ENCODE measurements at places on chromosomes 2 and 18.

GRCh38 chr2:11234309-11234708, 79.0 kb downstream of the SLC66A3 start:
- DNase-seq = peak; percentile 8

DNA sequence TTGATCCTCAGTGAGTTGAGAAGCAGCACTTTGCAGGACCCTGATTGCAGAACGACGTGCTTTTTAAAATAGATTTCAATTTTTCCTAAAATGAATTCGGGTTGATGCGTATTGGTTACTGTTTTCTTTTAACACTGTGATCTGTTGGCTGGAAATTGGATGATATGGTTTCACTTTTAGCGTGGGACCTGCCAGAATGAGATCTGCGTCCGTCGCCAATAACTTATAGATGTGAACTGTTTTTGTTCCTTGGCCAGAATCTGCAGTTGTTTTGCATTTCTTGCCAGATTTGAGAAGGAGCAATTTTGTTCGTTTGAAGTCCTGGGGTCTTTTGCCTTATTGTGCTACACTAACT, 703 bp downstream of the UGGT1 start:
- no peak for DNase-seq

- DNase-seq = no peak
Measured at GRCh38 chr2:44119878-44120277, 48.8 kb upstream of the PPM1B start.

GRCh38 chr2:15050483-15050882, 418.0 kb downstream of the LRATD1 start:
- DNase-seq = no peak

DNA sequence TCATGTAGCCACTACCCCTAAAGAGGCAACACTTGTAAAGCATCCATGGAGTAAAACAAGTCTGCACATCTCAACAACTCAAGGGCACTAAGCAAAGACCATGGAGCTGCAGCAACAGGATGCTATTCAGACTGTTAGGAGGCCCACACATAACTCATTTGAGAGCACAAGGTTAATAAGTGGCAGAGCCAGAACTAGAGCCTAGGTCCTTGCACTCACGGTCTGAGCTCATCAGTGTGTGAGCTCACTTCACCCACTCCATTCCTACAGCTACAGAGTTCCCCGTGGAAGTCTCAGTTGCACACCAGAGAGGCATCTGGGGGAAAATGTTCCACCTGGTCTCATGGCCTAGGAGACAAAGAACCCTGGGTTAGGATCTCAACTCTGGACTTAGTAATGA, 35.0 kb downstream of the TTC32 start:
- no peak for DNase-seq

GRCh38 chr2:133843551-133843950, 275.3 kb upstream of the NCKAP5 start:
- DNase-seq = no peak

DNA sequence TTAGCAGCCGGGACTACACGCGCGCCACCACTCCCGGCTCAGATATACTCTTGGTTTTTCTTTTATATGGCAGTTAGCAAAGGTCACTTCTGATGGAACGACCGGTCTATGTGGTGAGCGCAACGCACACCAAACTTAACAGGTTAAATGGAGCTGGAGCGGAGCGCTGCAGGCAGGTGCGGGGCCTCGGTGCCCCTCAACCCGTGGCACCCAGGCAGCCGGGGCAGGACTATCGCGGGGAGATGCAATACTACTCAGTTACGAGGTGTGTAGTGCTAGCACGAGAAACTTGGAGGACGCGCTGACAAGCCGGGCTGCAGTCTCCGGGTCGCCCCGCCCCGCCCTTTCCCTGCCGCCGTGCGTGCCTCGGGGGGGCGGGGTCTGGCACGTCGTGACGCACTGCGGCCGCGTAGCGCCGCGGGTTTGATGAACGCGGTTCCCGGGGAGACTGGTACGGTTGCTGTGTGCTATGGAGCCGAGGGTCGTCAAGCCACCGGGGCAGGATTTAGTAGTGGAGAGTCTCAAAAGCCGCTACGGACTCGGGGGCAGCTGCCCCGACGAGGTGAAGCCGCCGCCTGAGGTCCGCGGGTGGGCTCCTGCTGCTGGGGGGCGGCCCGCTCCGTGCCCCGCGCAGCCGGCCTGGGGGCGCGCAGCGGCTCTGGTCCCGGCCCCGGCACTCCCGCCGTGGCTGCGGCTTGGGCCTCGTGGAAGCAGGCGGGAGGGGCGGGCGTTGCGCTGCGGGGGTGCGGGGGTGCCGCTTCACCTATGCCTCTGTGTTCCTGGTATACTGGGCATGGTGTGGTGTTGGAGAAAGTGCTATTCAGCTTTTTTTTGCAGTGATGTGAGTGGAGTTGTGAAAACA, at the start of gene CCDC138:
TSS of gene CCDC138 (plus strand) at position 418 of the 862 bp plus-strand sequence. CDS start at position 470, 52 bp downstream.
- peak; percentile 90 for DNase-seq

GRCh38 chr2:241531161-241531722, 22.9 kb upstream of the STK25 start:
- no peak for DNase-seq

- DNase-seq = no peak
Measured at GRCh38 chr2:37923308-37924055, 1.6 kb upstream of the RMDN2 start.

DNA sequence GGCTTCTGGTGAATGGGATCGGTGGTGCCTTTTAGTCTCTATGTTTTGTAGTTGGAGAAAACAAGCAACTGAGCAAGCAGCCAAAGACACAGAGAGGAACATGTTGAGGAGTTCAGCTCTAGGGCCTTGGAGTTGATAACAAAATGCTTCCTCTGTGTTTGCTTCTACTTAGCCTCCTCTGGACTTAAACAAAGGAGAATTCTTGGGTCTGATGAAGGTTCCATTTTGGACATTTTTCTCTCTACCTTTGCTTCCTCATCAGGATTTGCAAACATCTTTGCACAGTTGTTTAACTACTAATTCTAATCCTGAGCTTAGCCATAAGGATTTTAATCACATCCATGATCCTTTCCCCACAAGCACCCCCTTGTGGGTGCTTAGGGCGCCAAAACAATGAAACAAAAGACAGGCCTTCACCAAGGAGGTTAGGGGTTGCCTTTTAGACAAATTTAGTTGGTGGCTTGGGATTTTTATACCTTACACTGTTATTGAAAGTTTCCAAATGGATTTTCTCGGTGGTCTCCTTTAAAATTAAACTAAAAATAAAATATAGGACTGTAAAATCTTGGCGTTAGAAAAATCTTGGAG, 148.5 kb upstream of the SATB2 start:
- DNase-seq = no peak

DNA sequence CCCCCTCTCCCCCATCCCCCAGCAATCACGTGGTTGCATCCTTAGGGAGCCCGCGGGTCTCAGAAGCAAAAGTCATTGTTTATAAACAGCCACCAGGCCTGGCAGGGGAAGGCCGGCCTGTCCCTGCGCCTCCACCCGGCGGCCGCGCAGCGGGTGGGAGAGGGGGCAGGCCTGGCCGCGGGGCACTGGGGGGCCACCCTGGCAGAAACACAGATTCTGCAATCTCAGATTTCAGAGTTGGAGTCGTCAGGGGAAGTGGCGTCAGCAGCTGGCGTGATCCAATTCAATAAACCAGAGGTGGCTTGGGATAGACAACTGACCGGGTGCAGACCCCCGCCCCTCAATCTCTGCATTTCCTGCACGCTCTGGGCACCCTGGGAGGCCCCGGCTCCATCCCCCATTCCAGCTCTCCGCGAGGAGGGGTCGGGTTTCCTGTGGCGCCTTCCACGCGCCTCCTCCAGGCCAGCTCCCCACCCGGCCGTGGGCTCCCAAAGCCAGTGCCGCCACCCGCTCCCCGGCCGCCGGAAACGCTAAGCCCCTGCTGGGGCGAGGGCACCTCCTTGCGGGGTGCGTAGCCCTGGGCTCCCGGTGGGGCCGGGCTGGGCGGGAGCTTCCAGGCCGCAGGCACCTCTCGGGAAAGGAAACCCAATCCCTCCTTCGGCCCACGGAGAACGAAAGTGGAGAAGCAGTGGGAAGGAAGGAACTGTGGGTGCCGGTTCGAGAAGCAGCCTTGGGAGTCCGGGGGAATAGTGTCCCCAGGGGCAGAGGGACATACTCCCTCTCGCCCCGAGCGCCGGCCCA, 1.1 kb downstream of the BIN1 start:
- DNase-seq = no peak

DNA sequence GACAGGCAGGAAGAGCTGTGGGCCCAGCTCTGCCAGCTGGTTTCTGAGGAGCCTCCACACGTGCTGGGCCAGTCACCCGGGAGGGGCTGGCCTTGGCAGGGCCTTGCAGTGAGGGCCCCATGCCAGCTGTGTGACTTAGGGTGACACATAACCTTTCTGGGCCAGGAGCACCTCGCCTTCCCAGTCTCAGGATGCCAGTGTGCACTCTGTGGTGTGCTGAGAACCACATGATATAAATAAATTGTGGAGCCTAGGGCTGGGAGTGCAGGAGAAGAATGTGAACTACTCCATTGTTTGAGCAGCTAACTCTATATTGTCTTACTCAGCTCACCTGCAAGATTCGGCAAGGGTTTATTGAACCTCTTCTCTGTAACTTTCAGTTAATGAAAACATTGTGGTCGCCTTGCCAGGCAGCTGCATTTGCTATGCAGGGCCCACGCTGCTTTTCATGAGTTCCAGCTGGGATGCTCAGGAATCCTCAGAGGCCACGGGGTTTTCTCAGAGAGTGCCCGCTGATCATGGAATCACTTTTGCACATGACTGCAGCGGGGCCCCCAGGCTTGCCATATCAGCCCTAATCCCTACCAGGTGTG, 222.3 kb downstream of the SH3RF3 start:
- DNase-seq = no peak

- no peak for DNase-seq
Measured at GRCh38 chr18:54260396-54261072, 8.8 kb upstream of the POLI start.

- no peak for DNase-seq
Measured at GRCh38 chr2:109497911-109498870, 115.6 kb downstream of the SEPTIN10 start.

- no peak for DNase-seq
Measured at GRCh38 chr2:10165861-10166675, 43.5 kb downstream of the RRM2 start.

- no peak for DNase-seq
Measured at GRCh38 chr18:59021500-59021899, 118.2 kb upstream of the SEC11C start.

DNA sequence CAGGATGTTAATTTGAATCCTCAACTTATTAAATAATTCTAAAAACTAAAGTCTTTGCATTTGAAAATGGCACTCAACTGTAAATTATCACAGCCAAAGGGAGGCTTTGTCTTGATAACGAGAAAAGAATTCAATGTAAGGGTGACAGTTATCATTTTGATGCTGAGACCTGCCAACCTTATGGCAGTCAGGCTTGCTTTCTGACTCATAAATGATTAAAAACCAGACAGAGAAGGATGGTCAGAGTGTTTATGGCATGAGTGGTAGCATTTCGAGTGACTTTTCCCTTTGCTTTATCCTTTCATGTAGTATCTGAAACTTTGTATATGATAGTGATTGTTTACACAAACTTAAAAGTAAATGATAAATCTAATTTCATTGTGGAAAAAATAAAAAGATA, 53.9 kb upstream of the EPC2 start:
- DNase-seq = no peak

- peak; percentile 47 for DNase-seq
Measured at GRCh38 chr2:173884025-173884802, 81.0 kb downstream of the SP3 start.

- DNase-seq = no peak
Measured at GRCh38 chr2:109295781-109296117, 166.7 kb downstream of the SH3RF3 start.

GRCh38 chr2:112839407-112840067, 3.0 kb upstream of the IL1B start:
- DNase-seq = no peak

- DNase-seq = no peak
Measured at GRCh38 chr2:156003780-156004179, 328.7 kb downstream of the NR4A2 start.

DNA sequence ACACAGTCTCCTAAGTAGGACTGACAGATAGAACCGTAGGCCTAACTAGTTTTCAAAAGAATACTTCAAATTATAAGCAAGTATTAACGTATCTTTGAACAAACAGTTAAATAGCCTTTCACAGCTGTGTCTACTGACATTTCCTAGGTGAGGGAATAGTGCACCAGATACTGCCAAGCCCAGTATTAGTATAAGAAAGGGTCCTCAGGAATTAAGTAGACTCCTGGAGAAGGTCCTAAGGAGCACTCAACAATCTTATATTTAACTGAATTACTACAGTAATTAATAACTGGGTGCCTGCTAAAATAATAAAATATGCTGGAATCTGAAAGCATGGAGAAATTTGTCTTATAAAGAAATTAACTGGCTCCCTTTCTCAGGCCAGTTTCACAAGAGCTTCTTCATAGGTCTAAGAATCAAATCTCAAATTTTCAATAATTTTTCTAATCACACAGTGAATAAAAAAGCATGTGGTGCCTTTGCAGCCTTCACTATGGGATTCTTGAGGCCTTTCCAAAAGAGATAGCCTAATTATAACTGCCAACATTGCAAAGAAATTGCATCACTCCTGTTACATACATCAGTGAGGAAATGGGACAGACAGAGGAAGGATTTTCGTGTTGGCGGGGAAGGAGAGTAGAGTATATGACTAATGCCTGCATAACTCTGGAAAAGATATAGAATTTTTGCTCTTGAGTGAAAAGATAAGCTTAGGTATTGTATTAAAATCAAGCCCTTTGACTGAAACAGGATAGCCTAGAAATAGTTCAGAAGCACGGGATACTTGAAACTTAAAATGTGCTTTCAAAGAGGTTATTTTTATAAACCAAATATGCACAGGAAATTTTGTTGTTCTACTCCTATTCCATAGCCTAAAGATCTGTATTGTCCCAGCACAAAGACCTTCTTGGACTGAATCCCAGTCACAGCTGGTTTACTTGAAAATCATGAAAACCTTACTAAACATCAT, 228.6 kb upstream of the STK17B start:
- DNase-seq = peak; percentile 77

- DNase-seq = no peak
Measured at GRCh38 chr2:99936065-99936464, 206.3 kb downstream of the AFF3 start.

- no peak for DNase-seq
Measured at GRCh38 chr2:173513107-173513727, 158.5 kb downstream of the CDCA7 start.

DNA sequence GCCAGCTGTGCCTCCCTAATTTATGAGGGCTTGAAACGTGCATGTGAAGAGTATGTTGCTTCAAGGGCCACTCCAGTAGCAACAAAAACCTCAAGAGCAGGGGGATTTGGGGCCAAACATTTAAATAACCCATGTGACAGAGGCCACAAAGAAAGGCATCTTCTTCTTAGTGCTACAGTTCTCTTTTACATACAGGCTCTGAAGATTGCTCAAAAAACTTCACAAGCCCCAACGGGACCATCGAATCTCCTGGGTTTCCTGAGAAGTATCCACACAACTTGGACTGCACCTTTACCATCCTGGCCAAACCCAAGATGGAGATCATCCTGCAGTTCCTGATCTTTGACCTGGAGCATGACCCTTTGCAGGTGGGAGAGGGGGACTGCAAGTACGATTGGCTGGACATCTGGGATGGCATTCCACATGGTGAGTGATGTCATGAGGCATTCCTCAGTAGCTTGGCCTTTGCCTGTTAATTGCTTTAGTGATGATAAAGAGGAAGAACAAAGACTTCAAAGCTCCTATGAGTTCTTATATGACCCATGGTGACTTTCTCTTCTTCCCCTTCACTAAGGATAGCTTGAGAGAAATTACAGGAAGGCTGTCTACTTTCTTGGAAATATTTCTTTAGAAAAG, 40.1 kb downstream of the NRP2 start:
- DNase-seq = no peak

GRCh38 chr2:10550206-10551001, 102.3 kb upstream of the ODC1 start:
- DNase-seq = no peak

- DNase-seq = no peak
Measured at GRCh38 chr2:46576875-46577274, 97.5 kb downstream of the TMEM247 start.
